ENCODE measurements at places on chromosomes 7 and 10.
A peak's percentile ranks its signal among the peaks of the same experiment; 100 is the strongest.

GRCh38 chr10:117541405-117541908, 1.1 kb upstream of the EMX2 start:
- DNase-seq: no peak

DNA sequence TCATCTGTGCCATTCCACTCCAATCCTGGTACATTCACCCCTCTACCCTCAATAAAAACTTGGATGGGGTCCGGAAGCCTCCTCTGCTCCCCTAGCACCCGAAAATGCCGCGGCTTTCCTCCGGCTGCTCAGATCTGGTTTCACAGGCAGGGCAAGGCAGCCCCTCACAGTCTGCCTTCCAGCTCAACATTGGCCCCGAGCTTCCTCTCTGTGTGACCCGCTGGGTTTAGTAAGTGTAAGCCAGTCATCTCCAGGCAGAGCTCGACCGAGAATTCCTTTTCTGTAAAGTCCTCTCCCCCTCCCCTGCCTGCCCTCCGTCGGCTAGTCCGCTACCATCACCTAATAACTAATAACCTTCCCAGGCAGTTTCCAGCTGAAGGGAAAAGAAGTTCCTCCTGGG, 3.4 kb downstream of the INHBA start:
- no peak for DNase-seq

DNA sequence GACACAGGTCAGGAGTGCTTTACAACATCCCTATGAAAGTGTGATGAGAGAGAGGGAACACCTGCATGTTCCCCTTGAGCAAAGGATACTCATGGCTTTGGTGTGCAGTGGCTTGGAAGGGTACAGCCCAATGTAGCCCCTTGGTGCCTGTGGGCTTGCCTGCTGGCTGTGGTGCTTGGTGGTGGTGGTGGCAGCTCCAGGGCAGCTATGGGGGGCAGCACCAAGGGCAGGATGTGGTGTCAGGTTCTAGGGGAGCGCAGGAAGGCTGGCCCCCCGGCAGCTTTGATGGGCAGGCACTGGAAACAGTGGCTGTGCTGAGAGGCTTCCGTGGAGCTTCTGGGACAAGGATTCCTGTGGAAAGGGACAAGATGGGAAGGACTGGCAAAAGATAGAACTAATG, 464.0 kb upstream of the ZMIZ1 start:
- DNase-seq: no peak

DNA sequence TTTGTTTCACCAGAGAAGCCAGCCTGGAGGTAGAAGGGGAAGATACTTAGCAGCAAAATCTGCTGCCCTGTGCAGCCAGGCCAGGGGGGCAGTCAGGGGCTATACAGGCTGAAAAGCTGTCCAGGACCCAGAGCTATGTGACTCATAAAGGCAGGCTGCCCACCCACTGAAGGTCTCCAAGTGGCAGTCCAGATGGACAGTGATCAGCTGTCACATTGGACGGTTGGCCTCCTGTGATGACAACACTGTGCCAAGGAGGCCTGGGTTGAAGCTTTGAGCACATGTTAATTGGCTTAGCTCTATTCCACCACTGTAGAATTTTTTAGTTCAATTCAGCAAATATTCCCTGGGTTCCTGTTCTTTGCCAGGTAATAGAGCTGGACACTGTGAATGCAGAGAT, 577.3 kb upstream of the GALNT17 start:
- no peak for DNase-seq

DNA sequence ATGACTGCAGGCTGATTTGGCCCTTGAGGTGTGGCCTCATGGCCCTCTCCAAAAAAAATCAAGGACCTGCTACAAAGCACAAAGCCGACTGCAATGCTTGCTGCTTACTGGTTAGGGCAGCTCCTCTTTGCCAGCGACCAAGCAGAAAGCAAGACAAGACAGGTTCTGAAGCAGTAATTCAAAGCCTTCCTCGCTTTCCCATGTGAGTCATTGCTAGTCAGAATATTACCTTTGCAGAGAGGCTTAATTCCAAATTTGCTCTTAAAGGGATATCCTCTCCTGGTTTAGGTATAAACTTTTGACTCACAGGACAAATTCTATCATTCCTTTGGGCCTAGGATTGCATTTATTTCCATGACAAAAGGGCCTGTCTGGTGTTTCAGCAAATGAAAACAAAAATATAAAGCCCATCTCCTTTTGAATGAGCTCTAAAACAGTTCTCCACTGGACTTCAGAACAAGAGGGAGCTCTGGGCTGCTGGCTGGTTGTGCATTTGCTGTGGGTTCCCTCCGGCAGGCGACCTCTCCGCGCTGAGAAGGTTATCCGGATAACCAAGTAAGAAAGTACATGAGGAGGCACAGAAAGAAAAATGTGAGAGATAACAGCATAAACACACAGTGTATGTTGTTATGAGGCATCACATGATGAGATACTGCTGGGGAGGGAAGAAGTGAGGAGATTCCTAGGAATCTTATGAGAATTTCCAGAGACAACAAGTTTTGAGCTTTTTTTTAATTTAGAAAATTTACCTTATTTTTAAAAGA, 90.8 kb downstream of the EGFR start:
- no peak for DNase-seq

GRCh38 chr7:74267756-74268565, 13.8 kb upstream of the RFC2 start:
- no peak for DNase-seq

DNA sequence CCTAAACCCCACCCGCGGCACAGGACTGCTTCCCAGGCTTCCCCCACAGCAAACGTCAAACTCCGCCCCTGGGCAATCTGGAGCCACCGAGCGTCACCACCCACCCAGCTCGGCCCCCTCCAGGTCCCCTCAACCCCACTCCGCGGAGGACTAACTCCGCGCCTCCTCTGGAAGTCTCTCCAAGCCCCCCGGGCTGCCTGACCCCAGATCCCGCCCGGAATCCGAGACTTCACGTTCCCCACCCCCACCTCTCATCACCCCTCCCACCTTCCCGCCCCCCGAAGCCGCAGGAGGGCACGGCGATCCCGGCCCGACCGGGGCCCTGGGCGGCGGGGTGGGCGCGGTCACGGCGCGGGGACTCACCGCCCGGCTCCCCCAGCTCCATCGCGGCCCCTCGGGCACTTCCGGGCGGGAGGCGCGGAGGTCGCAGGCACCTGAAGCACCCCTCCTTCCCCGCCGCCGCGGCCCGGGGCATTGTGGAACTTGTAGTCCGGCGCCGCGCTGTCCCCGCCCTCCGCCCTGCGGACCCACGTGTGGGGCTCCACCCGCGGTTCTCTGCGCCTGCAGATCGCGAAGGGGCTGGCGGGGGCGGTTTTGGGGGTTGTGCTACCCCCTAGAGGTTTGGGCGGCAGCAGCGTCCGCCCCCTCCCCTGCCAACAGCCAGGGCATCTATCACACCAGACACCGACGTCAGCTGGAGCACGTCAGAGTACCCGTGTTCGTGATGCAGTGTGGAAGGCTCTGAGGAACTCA, at the start of gene TMUB1:
TSS of gene TMUB1 (minus strand) at position 423 of the 753 bp plus-strand sequence. CDS start 930 bp downstream, outside the sequence.
- peak; percentile 64 for DNase-seq

DNA sequence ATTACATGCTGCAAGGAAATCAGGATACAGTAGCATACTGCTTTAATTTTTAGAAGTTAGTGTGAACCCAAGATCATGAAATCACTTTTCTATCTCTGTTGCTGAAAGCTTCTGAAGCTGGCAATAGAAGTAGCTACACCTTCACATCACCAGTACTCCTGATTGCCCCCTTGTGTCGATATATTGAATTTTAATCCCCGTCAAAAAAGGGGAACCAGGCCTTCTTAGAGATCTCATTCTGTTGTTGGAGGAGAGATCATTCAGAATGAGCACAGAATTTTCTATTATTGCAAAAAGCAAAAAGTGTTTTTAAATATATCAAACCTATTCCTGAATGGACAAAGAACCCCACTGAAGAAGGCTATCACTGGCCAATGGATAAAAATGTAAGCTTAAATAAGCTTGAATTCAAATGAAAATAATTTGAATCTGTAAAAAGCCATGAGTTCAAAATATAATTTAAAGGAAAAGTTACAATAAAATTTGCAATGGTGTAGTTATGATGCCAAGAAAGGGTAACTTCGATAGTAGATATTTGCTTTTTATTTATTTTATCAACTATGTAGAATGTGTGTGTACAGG, 39.7 kb upstream of the TEX47 start:
- no peak for DNase-seq

DNA sequence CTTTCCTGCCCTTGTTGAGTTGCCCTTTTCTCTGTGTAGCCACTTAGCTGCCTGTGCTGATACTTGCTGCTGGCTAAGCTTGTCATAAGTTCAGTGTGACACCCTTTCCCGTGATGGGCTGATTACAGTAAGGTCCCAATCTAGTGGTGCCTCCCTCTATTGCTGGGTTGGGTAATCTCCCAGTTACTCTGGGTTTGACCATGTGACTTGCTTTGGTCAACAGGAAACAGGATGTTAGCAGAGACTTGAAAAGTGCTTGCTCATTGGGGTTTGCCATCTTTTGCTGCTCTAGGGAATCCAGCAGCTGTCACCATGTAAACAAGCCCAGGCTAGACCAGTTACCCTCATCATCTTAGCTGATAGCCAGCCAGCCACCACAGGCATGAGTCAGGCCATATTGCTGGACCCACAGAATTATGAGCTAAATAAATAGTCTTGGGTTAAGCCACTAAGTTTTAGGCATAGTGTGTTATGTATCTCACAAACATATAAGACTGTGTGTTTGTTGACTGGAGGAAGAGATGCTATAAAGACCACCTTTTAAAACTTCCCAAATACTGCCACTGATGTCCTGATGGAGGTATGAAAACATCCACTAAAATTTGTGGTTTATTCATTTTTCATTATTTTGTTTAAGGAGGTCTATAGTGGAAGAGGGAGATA, 4.0 kb upstream of the LEP start:
- DNase-seq: no peak

DNA sequence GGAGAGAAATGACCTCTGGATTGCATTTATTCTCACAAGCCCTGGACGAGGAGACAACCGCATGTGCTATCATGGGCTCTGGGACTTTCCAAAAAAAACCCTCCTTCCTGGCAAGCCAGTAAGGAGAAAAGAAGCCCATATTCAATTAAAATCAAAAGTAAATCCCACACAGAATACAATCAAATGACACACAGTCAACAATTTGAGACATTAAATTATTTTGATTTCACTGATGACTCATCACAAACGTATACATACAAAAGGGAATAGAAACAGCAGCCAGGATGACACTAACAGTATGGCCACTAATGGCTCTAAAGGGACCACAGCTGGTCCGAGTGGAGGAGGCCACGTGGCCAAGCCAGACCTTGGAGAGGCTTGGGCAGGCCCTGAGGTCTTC, 24.9 kb downstream of the LRRC20 start:
- DNase-seq: no peak

DNA sequence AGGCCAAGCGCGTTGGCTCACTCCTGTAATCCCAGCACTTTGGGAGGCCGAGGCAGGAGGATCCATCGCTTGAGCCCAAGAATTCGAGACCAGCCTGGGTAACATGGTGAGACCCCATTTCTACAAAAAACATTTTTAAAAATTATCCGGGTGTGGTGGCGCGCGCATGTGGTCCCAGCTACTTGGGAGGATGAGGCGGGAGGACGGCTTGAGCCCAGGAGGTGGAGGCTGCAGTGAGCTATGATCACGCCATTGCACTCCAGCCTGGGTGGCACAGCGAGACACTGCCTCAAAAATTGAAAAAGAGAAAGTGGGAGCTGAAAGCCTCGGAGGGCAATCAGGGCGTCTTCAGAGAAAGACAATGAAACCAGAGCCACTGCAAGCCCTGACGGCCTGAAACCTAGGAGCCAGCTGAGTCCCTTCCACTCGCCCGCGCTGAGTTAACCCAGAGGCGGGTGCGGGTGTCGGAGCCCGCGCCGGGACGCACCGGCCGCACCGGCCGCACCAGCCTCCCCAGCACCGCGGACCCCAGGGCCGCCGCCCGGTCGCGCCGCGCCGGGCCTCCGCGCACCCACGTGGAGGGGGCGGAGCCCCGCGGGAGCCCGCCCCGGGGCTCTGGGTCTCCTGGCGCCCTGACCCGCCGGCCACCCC, 22.4 kb downstream of the ZFAND2A start:
- DNase-seq: no peak

DNA sequence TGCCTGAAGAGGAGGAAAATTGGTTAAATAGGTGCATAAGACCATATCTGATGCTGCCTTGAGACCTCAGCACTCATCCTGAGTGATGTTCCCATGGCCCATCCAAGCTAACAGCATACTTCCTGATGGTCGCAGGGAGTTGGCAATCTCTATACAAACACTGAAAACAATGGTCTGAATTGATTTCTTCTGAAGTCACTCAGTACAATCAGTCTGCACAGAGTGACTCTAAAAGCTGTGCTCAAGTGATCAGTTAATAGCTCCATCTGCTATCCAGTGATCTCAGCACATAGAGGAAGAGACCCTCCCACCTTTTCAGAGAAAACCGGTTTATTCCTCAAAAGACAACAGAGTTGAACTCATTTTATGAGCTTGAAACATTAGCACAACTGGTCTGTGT, 3.9 kb downstream of the PPP1R17 start:
- DNase-seq: no peak

DNA sequence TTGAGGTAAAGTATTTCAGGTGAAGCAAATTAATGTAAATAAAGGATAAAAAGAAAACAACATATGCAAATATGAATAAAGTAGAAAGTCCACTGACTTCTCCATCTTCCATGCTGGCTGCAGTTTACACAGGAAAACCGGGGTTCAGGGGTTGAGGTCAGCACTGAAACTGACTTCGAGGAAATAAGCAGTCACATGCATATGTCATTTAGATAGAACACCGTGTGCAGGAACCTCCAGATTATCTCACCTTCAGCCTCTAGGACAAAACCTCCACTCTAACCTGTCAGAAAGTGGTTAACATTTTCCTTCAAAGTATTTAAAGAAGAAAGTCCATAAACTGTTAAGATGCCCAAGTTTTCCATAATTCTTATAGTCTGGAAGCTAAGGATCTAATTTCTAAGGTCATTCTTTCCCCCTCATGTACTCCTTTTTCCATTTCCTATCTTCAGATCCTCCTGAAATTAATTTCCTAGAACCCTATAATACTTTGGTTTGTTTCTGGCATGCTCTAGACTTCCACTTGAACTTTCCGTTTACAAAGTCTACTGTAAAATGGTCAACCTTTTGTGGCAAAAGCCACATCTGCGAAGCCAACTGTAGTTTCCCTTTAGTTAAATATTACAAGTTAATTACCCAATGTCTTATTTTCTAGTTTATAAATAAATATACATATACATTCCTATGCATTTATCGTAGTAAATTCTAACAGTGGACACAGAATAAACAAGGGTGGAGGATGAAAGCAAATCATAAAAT, 173.3 kb downstream of the RAPGEF5 start:
- no peak for DNase-seq

DNA sequence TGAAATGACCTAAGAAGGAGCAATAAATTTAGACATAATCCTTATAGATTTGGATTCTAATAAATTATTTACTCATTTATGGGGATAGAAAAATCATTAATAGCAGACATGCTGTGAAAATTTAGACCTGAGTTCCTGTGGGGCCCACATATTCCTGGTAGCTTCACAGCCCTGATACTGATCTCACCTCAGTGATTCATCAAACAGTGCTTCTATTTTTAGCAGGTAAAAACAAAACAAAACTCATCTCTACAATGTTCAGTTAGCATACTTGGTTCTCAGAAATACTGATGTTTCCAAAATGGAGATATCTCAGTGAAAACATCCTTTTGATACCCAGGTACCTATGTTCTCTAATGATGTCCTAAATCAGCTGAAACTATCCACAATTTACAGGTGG, 841.1 kb upstream of the SORCS1 start:
- no peak for DNase-seq

GRCh38 chr7:142788303-142789289, 17.8 kb downstream of the PRSS2 start:
- no peak for DNase-seq

All from activated naive CD8-positive, alpha-beta T cell treated with anti-CD3 and anti-CD28 coated beads, Interleukin-2, amount 50 U/mL, for 16 hours (primary cell).